ENCODE measurements at places on chromosomes 6 and 20.

DNA sequence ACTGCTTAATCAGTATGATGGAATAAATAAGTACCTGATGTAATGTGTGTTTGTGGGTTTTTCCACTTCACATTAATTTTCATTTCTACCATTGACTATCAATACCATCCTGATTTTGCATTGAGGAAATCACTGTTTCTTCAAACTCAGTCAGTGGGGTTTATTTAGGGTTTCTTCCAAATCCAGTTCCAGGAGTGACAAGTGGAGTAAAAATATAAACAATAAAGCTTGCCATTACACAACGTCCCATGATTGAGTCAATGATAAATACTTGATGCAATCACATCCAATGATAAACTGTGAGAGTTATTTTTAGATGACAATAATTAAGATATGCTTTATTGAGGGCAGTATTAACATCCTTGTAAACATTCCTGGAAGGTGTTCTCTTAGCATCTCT lies 1037.4 kb upstream of the GJE1 start:
- no peak for DNase-seq

DNA sequence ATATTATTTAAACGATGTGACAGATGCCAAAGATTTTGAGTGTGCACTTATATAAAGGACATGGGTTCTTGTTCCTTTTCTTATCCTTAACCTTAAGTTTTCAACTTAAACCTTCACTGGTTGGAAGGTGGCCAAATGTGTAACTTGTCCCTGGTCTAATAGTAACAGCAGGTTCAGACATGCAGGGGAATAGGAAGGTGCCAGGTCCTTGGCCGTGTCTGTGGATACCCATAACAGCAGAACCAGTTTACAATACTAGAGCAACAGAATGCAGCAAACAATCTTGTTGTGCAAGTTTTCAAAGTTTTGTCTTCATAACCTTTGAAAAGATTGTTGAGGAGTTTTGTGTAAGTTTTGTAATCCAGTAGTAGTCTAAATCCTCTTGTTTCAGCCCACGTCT lies 4.4 kb downstream of the MYB start:
- no peak for DNase-seq

DNA sequence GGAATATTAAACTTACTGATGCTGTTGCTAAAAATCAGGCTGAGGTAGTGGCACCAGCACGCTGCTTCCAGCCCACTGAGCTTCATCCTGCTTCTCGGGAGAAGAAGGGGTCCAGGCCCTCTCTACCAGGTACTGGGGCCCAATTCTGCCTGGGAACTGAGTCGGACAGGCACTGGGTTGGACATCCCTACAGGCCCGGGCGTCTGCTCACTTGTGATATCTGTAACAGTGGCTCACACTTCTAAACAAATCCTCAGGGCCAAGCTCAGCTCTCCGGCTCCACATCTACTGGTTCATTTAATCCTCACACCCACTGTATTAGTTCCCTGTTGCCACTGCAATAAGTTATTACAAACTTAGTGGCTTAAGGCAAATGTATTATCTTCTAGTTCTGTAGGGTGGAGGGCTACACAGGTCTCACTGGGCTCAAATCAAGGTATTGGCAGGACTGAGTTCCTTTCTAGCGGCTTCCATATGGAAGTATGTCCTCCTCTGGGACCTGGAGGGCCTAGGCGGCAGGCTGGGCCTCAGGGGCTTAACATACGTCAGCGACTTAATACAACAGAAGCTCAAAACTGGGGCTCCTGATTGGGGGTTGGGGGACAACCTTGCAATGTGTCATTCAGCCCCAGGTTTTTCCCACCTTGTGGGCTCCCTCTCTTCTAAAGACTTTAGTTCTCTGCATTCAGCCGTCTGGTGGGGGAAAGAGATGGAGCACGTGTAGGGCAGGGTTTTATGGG lies 1.6 kb upstream of the KCNK15 start:
- DNase-seq = no peak

DNA sequence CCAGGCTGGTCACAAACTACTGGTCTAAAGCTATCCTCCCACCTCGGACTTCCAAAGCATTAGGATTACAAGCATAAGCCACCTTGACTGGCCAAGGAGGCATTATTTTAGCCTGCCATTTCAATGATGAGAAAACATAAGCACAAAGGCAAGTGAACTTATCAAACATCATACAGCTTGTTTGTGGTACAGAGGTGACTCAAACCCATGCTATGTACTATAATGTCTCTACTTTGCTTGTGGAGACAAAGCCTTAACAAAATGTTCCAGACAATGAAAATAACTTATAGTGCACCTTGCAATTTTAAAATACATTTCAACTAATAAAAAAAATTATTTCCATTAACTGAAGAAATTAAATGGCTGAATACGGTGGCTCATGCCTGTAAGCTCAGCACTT lies 26.2 kb downstream of the HDAC2 start:
- no peak for DNase-seq

DNA sequence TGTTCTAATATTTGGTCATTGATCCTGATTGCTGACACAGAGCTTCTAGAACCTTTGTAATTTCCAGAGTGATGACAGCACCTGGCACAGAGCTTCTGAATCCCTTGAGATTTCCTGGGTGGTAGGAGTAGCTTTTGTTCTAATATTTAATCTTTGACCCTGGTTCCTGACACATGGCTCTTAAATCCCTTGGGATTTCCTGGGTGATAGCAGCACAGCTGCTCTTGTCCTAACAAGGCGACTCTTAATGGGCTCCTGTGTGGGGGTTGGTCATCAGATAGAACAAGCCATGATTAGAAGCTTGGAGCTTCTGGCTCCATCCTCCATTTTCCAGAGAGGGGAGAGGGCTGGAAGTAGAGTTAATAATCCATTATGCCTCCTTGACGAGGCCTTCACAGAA lies 18.4 kb downstream of the GMPR start:
- no peak for DNase-seq

- no peak for DNase-seq
These were observed 83.7 kb downstream of the CHMP4B start for GRCh38 chr20:33894798-33895197.

GRCh38 chr6:145309842-145310535 lies 425.3 kb downstream of the EPM2A start:
- DNase-seq = no peak

DNA sequence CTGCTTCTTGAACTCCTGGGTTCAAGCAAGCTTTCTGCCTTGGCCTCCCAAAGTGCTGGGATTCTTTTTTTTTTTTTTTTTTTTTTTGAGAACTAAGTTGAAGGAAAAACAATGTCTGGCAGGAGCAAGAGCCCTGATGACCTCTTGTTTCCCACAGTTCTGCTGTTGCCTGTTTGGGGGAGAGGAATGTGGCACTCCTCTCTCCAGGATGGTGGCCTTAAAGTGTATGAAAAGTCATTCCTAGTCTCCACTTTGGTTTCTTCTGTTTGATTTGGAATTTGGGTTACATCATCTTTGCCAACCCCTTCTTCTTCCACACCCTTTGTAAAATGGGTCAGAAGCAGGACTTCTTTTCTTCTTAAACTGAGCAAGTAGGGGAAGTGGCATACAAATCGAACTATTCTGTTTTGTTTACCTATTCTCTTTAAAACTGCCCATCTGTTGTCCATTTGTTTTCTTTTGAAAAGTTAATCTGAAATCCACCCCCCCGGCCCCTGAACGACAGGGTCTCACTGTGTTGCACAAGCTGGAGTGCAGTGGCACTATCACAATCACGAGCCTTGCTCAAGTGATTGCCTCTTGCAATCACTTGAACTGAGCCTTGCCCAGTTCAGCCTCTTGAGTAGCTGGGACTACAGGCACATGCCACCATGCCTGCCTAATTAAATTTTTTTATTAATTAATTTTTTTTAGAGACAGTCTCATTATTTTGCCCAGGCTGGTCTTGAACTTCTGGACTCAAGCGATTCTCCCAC lies 11.3 kb downstream of the CARMIL1 start:
- no peak for DNase-seq

- no peak for DNase-seq
These were observed 1196.7 kb upstream of the CITED2 start for GRCh38 chr6:140571145-140571544.

DNA sequence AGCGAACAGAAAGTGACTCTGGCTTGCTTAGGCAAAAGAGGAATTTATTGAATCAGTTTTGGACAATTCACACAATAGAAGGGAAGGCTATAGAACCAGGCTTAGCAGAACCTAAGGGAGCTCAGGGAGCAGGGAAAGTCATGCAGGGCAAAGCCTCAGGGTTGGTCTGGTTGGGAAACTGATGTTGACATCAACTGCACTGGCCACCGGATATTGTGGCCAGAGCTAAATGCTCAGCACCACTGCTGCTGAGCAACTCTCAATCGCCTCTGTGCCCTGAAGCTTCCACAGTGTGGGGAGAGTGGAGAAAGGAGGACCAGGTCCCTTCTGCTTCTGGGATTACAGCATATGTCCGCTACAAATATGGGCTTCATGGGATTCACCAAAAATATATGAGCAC lies 93.3 kb upstream of the GCM1 start:
- DNase-seq = no peak

GRCh38 chr20:4793183-4793582 lies 71.5 kb downstream of the PRND start:
- DNase-seq = no peak

- DNase-seq = no peak
These were observed 93.3 kb downstream of the SESN1 start for GRCh38 chr6:109001291-109001894.

GRCh38 chr6:53154071-53154470 lies 5.4 kb upstream of the GCM1 start:
- no peak for DNase-seq

GRCh38 chr6:98775205-98775604 lies 59.2 kb upstream of the POU3F2 start:
- no peak for DNase-seq

- DNase-seq = no peak
These were observed 2.7 kb downstream of the GFRA4 start for GRCh38 chr20:3660262-3661059.
